ENCODE measurements at places on chromosomes 11 and 22.
A peak's percentile ranks its signal among the peaks of the same experiment; 100 is the strongest.

- DNase-seq, result peak; percentile 92
Observed at GRCh38 chr11:59573216-59573615, 42.4 kb downstream of the OSBP start.

DNA sequence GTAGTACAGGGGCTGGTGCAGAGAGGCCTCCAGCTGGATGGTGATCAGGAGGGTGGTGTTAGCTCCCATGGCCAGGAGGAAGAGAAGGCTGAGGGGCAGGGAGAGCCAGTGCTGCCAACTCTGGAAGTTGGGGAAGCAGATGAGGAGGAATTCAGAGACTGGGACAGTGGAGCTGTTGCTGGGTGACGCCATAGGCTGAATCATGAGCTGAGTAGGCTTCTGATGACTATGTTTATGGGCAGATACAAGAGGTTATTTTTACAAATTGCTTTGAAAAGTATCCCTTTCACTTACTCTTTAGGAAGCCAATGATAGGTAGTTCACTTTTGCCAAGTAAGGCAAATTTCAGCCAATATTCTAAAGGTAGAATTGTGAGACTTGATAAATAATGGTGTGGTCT, 3.1 kb downstream of the OR56A1 start:
- DNase-seq, result no peak

GRCh38 chr11:390175-390574, 3.8 kb upstream of the PKP3 start:
- DNase-seq, result no peak

DNA sequence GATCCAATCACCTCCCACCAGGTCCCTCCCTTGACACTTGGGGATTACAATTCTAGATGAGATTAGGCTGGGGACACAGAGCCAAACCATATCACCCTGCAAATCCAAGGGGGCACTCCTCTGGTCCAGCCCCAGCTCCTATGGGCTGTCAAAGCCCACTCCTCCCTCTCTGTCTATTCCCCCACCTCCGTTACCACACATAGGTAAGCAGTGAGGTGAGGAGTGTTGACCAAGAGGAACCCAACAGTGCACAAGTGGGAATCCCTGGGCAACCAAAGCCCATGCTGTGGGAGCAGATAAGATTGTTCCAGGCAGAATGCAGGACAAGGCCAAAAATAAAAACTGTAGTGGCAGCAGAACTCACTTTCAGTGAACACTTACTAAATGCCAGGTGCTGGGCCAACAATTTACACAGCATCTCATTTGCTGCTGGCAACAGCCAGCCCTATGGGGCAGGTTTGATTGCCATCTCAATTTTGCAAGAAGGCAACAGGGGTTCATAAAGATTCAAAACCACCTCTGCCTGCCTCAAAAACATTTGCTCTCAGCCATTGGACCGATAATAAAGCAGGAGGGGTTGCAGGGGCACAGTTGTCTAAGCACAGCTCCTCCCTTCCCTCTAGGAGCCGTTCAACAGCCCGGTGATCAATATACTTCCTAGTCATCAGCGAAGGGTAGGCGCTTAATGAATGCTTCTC, 8.9 kb downstream of the SDF2L1 start:
- DNase-seq, result no peak

DNA sequence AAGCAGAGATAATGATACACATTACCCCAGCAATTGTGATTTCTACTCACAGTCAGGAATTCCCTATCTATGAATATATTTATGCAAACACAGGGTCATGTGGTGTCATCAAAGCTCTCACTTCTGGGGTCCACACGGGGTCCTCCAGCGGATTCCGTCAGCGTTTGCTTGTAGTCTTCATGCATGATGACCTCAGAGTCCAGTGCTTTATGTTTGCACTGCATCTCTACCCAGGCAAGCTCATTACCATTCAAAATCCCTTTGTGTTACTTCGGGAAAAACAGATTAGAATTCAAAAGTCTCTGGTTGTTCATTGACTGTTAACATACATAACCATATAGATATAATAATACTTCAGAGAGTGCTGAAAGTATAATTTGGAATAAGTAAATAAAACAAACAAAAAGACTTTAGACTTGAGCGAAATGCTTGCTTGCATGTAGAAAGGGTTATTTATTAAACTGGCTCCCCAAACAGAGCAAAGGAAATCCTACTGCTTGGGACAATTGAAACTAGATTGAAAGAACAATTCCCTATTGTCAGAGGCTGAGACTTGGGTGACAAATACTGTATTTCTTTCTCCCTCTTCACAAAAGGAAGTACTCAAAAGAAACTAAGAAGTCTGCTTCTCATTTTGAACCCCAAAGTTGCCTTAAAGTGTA, 423.1 kb downstream of the ETS1 start:
- no peak for DNase-seq

DNA sequence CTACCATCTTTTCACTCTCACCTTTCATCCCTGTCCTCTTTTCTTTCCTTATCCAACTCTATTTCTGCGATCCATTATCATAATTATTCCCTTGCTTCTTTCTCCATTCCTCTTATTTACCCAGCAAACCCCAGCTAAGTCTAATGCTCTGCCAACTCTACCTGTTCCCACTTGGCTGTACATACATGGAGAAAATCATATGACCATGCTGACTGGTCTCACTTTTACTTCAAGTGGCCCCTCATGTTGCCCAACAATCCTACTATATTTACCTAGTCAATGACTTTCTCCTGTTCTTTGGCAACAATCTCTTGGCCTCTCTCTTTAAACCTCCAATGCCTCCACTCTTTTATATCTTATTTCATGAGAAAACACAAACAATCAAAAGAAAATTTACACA, 94.1 kb downstream of the USP35 start:
- DNase-seq, result no peak

DNA sequence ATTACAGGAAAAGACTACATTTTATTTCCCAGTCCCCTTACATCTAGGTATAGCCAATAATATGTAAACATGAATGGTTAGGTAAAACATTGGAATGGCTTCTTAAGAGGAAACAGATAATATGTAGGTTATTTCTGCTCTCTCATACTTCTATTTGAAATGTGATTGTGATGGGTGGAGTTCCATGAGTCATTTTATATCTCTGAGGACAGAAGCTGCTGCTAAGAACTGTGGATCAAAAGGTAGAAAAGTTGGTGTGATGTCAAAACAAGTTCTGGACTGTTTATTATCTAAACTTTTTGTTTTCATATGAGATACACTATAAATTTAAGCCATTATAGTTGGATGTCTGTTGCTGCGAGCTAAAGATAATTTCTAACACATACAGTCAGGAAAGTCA, 799.4 kb upstream of the TENM4 start:
- no peak for DNase-seq

DNA sequence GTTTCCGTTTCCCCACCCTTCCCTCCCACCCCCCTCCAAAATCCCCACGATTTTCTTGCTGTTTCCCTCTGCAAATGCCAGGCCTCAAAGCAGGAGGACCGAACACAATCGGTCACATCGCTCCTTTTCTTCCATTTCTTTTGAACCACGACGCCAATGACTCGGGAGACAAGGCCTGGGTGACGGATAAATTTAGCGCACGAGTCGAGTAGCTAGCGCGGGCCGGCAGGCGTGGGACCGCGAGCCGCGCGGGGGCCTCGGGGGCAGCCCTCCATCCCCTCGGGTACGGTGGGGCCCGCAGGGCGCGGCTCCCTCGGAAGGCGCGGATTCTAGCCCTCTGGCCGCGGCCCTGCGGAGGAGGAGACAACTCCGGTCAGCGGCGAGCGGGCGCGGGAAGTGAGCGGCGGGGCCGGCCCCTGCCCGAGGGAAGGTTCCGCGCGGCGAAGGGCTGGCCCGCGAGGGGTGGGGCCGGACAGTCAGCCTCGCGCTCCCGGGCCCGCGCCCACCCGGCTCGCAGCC, 414 bp downstream of the JOSD1 start:
- peak; percentile 71 for DNase-seq

DNA sequence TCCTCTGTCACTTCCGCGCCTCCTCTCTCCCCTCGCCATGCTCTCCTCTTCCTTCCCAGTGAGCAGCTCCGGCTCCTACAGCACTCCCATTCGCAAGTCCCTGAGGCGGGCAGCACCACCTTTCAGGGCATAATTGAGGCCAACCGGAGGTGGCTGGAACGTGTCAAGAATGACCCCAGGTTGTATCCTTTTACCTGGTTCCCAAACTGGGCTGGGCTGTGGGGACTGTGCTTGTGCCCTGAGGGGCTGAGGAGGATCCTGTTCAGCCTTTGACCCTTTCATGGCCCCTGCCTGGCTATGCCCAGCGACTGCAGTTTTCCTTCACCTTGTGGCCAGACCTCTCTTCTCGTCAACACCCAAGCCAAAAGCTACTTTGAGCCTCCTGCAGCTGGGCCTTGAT, 84.1 kb downstream of the CEP164 start:
- DNase-seq, result no peak

DNA sequence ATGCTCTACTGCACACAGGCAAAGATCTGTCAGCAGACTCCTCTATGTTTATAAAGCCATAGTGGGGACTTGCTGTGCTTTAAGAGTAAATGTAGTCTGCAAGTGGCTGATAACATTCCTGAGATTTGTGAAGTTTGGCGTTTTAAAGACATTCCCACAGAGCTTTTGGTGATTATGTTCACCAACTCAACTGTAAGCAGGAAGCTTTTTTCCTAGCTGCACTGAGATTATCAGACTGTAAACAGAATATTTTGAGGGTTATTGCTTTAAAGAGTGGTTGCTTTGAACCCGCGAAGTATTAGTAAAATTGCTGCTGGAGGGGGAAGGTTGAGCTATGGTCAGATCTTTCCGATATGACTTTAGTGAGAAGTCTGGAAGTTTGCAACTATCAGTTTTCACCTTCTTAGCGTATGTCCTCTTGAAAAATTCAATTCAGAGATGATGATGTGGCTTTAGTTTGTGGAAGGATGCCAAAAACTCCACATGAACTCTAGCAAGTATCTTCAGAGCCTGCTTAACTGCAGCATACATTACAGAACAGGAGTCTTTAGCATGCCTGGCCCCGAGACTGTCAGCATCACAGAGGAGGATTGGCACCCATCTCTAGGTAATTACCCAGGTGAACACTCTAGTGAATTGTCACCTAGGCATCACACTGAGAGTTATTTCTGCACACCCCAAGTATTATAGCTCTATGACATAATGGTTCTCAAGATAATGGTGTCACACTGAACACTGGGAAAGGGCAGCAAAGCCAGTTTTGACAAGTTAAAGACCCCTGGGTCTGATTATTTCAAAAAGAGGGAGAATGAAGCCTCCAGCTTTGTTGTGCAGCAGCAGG, 89.9 kb downstream of the MTNR1B start:
- DNase-seq, result peak; percentile 85

- peak; percentile 64 for DNase-seq
Observed at GRCh38 chr11:118691926-118692830, 12.7 kb upstream of the TREH start.

DNA sequence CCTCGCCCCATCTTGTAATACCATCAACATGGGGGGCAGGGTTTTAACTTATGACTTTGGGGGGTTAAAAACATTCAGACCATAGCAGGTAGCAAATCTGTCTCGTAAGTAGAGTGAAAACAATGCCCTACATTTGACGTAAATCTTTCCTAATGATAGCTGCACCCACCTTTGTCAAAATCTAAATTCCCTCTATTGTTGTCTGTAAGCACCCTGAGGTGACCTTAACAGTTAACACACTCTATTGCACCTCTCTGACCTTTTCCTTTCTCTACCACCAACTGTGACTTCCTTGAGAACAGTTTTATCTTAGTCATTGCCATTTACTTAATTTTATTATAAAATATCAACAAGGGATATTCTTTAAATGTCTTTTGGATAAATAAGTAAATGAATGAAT, 1024.9 kb upstream of the CNTN5 start:
- DNase-seq, result no peak

DNA sequence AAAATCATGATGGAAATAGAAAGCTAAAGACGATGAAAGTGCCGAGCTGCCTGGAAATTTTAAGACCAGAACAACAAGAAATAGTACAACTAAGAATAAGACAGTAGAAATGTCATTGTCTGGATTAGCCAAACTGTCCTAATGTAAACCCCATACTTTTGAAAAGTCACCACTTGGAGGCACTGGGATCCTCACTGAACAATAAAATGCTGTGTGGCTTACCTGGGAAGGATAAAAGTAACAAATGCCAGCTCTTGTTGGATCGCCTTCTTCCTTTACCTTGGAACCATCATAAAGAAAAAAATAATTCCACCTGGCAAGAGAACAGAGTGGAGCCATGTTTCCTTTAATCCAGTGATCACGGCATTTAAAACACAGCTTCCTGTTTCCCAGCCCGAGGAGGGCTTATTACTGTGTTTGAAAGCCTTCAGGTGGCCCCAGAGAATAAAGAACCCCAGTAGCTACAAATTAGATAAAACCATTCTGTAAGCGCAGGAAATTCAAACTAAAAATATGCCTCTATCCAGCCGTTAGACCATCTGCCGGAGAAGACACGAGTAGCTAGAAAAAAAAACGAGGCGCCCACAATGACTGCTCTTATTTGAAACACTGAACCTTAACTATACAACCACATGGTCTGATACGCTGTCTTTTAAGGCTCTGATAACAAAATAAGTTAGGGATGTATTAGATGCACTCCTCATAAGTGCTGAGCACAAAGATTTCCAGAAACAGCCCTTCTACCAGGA, 4.4 kb downstream of the HPS4 start:
- DNase-seq, result no peak

- DNase-seq, result no peak
Observed at GRCh38 chr22:19499880-19500242, 20.1 kb downstream of the CDC45 start.

GRCh38 chr22:22584722-22585121, 25.7 kb upstream of the PRAME start:
- no peak for DNase-seq

GRCh38 chr11:25988178-25988577, 343.8 kb upstream of the ANO3 start:
- no peak for DNase-seq

DNA sequence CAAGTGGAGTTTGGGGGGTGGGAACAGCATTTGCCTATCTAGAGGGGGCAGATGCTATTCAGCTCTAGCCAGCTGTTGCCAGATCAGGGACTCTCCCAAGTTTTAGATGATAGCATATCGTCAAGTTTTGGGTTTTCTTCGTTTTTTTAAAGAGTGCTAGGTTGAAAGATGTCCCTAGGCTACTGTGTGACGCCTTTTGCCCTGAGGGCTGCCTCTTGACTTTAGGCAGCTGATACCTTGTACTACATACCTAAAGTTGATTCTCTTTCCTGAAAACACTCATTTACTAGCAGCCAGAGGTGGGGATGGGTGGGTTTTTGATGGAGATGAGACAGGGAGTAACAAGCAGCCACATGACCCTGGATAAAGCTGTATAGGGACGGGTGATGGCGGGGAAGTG, 87.1 kb downstream of the ABTB2 start:
- no peak for DNase-seq

GRCh38 chr22:38974826-38975175, 7.3 kb upstream of the APOBEC3B start:
- no peak for DNase-seq

DNA sequence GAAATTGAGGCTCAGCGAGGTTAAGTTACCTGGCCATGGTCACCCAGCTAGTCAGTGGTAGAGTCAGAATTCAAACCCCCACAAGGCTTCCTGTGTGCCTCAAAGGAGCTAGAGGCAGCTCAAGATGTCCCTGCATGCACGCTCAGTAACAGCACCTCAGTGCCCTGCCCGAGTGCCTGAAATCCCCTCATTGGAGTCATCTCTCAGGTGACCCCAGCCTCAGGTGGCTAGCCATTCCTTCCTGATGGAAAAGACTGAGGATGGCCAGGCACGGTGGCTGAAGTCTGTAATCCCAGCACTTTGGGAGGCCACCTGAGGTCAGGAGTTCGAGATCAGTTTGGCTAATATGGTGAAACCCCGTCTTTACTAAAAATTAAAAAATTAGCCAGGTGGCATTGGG, 36.9 kb downstream of the LIF start:
- no peak for DNase-seq

Measured in mesenchymal stem cell (in vitro differentiated cells and primary cell).